ENCODE measurements at places on chromosomes 5 and 9. TPM values are rescaled to one million over a fixed set of nuclear protein-coding genes. Genes with fewer than 3 reads are reported as not detected.

DNA sequence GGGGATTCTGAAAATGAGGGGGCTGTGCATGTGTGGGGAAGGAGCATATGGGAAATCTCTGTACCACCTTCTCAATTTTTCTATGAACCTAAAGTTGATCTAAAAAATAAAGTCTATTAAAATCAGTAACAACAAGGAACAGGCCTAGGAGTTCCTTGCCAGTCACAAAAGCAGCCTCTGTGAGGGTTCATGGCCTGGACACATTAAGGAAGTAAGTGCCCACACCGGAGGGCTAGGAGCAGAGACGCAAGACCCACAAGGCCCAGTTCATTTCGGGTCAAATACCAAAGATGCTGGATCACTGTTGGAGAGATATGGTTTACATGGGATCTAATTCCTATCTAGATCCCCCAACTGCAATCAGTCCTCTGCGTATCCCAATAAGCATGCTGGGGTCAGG is 88.4 kb downstream of the SEMA4D start:
- DNase-seq: no peak

DNA sequence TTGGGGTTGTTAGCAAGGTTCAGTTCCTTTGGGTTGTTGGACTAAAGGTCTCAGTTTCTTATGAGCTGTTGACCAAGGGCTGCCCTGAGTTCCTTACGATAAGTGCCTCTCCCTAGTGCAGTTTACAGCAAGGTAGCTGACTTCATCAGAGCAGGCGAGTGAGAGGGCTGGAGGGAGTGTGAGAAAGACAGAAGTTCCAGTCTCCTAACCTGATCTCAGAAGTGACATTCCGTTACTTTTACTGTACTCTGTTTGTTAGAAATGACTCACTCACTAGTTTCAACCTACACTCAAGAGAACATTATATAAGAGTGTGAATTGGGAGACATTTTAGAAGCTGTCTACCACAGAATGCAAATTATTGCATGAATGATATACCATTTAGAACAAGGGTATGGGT is 21.2 kb upstream of the IL31RA start:
- DNase-seq: no peak

DNA sequence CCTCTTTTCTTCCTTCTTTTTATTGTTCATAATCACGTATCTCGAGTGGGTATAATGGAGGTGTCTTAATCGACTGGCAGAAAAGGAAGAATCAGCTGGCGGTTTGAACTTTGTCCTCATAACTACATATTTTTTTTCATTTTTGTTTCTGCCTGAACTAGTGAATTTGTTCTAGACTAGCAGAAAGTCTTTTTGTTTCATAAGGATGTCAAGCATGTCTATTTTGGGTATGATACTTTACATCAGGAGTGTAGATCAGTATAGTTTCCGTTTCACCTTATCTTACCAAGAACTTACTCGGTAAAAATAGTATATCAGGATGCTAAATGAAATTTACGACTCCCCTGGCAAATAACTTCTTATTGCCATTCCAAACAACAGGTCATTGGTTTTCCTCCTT is 278.9 kb downstream of the CHSY3 start:
- no peak for DNase-seq

GRCh38 chr5:112308608-112309007 is 110.5 kb downstream of the EPB41L4A start:
- no peak for DNase-seq

DNA sequence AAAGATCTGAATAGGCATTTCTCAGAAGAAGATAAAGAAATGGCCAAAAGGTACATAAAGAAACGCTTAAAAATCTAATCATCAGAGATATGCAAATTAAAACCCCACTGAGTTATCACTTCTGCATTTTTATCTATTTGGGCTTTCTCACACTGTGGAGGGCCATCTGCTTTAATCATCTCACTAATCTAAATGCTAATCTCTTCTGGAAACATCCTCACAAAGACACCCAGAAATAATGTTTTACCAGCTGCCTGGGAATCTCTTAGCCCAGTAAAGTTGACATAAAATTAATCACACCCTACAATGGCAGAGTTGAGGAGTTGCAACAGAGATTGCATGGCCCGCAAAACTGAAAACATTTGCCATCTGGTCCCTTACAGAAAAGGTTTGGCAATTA is 407.9 kb upstream of the CYLC2 start:
- no peak for DNase-seq

DNA sequence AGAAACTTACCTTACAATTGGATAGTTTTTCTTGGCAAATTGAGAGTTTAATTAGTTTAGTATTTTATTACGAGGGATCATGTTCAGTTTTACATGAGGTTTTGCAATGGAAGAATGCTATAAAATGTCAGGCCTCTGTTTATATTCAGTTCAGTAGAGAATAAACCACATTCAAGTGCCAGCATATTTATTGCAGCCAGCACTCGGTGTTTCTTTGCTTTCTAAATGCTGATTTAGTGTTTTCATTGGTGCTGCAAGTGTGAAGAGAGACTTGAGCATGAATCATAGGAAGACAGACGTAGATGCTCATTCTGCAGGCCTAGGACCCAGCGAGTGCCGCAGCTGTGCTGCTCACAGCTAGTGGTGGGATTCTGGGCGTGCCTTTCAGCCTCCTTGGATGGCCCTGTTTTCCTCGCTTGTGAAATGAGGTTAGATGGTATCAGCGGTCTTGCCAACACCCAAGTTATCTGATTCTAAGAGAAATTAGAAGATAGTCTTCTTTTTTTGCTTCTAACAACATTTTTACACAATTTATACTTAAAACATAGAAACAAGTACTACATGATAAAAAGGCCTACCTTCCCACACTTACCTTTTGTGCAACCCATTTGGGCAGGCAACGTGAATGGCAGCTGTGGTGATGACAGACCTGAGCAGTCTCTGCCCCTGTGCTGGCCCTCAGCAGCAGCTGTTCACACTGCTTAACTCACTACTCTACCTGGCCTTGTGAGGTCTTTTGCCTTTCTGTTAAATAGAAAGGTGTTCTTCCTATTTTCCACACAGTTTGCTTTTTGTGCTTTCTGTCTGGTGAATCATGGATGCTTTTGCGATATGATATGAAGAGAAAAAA is 26.8 kb upstream of the TNFAIP8 start:
- DNase-seq: no peak

DNA sequence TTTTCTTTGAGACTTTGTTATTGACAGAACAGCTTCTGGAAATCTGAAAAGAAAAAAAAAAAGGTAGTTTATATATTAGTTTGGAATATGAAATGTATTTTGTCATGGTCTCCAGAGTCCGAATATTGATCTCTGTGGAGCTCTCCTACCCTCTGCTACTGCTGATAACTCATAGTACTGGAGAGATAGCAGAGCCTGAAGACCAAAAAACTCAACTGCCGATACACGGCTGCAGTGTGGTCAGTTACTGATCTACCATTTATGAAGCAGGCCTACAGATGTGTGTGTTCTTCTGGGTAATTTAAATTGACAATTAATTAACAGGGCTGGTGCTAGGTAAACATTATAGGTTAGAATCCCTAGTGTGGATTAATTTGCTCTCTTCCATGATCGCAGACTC is 3.8 kb upstream of the FAM120A start:
- DNase-seq: no peak

- DNase-seq: no peak
These were observed 186.4 kb downstream of the NMUR2 start for GRCh38 chr5:152218694-152219093.

GRCh38 chr5:125372694-125373631 is 626.5 kb upstream of the ZNF608 start:
- no peak for DNase-seq

Gene SLC36A2
- 8.9 TPM for polyA plus RNA-seq

All from renal cortex interstitium (tissue), 15 donors.